ENCODE measurements at places on chromosomes 4 and X.

- DNase-seq = no peak
Measured at GRCh38 chr4:149465955-149466354, 349.7 kb downstream of the IQCM start.

DNA sequence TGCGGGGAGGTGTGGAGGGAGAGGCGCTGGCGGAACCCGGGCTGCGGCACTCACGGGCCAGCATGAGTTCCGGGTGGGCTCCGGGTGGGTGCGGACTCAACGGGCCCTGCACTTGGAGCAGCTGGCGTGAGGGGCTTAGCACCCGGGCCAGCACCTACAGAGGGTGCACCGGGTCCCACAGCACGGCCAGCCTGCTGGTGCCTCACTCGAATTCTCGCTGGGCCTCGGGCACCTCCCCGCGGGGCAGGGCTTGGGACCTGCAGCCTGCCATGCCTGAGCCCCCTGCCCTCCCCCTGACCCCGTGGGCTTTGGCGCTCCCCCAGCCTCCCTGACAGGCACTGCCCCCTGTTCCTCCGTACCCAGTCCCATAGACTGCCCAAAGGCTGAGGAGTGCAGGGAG is 10.8 kb upstream of the CAMK2D start:
- no peak for DNase-seq

GRCh38 chr4:168095776-168096406 is 3.6 kb downstream of the ANXA10 start:
- no peak for DNase-seq

DNA sequence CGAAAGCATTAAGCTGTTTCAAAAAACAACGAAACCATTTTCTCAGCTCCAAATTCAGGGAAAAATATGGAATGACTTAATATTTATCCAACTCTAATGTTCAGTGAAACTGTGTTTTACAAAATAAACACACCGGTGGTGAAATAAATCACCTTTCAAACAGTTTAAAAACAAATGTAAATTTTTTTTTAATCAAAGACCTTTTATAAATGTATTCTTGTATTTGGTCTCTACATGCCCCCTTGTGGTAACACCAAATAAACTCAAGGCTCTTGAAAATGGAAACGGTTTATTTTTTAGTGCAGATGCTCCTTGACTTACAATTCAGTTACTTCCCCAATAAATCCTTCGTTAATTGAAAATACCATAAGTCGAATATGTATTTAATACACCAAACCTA is 45.8 kb upstream of the ITM2A start:
- no peak for DNase-seq

- DNase-seq = no peak
Measured at GRCh38 chrX:36007207-36007606, 87.7 kb downstream of the CFAP47 start.

GRCh38 chr4:12965334-12965733 is 518.8 kb downstream of the RAB28 start:
- DNase-seq = no peak

- no peak for DNase-seq
Measured at GRCh38 chrX:1516596-1517104, 20.3 kb downstream of the P2RY8 start.

DNA sequence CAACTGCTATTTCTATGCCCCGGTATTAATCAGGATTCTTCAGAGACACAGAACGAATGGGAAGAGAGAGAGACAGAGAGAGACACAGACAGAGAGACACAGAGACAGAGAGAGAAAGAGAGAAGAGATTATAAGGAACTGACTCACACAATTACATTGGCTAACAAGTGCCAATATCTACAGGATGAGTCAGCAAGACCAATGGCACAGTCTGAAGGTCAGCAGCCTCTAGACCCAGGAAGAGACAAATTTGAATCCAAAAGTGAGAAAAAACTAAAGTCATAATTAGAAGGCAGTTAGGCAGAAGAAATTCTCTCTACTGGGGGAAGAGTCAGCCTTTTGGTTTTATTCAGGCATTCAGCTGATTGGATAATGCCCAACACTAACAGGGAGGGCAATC is 187.3 kb downstream of the MAB21L2 start:
- peak; percentile 20 for DNase-seq

- no peak for DNase-seq
Measured at GRCh38 chr4:86500527-86500926, 93.6 kb upstream of the PTPN13 start.

GRCh38 chrX:41823402-41823801 is 99.4 kb downstream of the GPR82 start:
- DNase-seq = no peak

- DNase-seq = no peak
Measured at GRCh38 chrX:7235071-7235470, 87.1 kb upstream of the PUDP start.

GRCh38 chrX:132119821-132120515 is 7.9 kb downstream of the FRMD7 start:
- no peak for DNase-seq

DNA sequence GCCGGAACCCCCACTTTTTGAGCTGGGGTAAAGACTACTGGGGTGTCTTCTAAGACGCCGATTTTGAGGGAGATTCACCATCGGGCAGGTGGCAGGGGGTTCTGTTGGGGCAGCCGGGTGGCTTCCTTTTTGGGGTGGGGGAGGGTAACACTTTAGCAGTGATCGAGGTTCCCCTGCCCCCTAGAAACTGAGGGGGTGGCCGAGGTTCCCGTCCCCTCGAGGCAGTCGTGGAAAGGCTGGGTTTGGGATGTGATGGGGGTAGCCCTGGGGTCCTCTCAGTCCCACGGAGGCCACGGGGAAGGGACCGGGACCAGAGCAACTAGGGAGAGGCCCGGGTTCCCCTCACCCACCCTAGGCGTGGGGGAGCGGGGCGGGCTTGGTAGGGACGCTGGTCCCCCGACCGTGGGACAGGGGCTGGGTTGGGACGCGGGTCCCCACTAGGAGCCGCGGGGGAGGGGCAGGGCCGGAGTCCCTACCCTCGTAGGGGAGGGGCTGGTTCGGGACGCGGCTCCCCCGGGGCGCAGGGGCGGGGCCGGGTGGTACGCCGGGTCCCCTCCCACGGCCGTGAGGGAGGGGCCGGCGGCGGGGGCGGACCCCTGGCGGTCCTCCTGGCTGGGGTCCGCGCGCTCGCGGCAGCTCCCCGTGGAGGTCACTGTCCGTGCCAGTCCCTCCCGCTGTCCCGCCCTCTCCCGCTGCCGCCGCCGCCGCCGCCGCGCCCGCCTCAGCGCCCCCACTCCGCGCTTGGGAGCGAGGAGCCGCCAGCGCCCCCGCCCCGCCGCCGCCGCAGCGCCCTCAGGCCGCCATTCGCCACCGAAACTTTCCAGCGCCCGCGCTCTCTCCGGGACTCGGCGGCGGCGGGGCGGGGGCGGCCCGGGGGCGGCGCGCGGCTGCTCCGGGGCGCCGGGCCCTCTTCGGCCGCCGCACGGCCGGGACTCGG is at the start of gene TBL1X:
Gene TBL1X, plus strand, starts transcription at position 624 of the 937 bp plus-strand sequence. CDS start 188,529 bp downstream, outside the sequence.
- no peak for DNase-seq

GRCh38 chrX:110678591-110678990 is 117.0 kb downstream of the CHRDL1 start:
- no peak for DNase-seq

- DNase-seq = no peak
Measured at GRCh38 chr4:184318852-184319251, 101.2 kb upstream of the ENPP6 start.

- DNase-seq = no peak
Measured at GRCh38 chr4:70158576-70158975, 4.5 kb downstream of the PRR27 start.

DNA sequence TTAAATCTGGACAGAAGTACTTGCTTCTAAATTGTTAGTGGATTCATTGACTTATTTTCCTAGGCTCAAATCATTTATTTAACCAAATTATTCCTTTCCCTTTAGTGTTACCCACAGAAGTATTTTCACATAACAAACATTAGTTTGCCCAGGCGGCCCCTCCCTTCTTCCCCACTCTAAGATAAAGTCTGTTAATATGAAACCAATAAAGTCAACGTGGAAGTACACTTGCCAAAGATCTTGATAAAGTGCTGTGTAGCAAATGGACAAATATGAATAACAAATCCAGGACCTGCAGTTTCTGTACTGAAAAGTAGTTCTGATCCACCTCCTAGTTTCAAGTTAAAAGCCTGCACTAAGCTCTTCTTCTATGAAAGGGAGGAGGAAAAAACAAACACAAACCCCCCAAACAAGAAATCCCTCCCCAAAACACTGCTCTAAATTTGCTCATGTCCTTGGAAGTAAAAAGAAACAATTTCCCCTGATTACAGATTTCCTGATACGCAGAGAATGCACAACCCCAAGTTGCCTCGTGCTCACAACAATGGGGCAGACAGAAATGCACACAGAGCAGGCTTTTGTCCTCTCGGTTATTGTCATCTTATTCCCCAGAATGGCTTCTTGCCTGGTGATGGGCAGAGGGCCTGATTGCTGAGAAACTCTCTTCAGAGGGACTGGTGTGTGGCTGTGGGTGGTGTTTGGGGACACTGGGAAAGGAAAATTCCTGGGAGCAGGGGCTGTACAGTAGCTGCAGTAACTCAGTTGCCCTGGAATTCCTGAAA is 23.2 kb downstream of the TMSB4X start:
- DNase-seq = no peak

GRCh38 chrX:153774576-153775292 is 6.1 kb upstream of the SRPK3 start:
- no peak for DNase-seq

DNA sequence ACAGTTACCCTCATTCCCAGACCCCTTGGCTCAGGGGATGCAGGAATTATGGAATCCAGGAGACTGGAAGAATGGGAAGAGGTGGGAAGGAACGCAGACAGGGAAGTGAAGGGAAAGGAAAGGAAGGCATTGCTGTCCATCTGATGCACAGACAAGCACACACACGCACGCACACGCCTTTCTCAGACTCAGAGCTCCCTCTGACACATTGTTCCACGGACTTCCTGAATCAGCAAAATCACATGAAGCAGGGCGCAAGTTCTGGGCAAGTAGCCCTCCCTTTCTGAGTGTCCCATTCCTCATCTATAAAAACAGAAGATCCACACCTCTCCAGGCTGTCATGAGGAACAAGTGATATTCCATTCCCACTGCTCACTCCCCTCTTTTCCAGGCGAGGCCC is 13.2 kb downstream of the IQSEC2 start:
- no peak for DNase-seq

- no peak for DNase-seq
Measured at GRCh38 chrX:70117738-70118137, 15.5 kb upstream of the IGBP1 start.

GRCh38 chrX:154329294-154329693 is 33.7 kb downstream of the TKTL1 start:
- DNase-seq = no peak

- no peak for DNase-seq
Measured at GRCh38 chrX:39175418-39176057, 374.3 kb downstream of the MID1IP1 start.

GRCh38 chr4:156553659-156554058 is 417.9 kb downstream of the PDGFC start:
- DNase-seq = no peak

DNA sequence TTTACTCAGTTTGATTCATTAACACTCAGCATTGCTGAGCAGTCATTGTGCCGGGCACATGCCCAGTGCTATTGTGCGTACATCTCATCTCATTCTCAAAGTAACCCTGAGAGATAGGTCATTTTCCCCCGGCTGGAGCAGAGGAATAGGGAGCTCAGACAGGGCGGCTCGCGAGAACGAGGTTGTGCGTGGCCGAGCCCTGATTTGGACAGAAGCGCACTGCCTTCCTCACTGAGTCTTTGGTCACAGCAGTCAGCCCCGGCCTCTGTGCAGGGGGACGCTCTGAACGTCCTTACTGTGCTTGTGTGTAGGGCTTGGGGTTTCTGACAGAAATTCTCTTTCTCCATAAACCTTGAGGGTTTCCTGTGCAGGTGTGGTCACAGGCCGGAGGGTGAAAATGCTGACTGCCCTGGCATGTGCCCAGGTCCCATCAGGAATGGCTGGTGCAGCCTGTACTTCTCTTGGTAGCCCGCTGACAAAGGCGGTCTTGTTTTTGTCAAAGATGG is 39.5 kb downstream of the NOP14 start:
- no peak for DNase-seq

- DNase-seq = no peak
Measured at GRCh38 chrX:154470434-154470833, 8.6 kb downstream of the LAGE3 start.

DNA sequence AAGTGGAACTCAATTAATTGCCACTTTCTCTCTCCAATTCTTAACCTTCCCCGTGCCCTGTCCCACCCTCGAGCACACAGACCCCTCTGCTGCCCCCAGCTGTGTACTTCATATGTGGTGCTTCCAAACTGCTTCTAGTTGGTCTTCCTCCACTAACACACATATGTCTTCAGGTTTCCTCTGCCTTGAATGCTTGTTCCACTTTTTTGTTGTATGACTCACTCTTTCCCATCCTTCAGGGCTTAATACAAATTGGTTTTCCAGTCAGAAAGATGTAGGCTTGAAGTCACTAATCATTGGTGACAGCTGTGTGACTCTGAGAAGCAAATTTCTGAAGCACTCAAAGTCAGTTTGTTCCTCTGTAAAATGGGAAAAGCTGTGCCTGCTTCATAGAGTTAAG is 30.6 kb downstream of the TRIM2 start:
- DNase-seq = no peak

DNA sequence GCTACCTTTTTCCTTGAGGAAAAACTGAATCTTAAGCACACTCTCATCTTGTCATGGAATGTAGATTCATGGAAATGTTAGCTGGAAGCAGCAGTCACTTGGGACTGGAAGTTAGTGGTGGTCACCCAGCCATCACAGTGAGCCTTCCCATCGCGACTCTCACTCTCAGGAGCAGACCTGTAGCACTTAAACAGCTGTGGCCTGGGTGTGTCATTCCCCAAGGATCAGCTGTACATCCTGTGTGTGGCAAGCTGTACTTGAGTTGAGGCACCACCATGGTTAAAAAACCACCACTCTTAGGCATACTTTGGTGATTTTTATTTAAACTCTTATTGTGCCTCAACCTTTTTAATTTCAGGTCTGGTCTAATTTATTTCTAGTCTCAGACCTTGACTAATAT is 46.7 kb downstream of the JADE1 start:
- DNase-seq = no peak

GRCh38 chrX:22325096-22325495 is 52.4 kb downstream of the CBLL2 start:
- DNase-seq = no peak

DNA sequence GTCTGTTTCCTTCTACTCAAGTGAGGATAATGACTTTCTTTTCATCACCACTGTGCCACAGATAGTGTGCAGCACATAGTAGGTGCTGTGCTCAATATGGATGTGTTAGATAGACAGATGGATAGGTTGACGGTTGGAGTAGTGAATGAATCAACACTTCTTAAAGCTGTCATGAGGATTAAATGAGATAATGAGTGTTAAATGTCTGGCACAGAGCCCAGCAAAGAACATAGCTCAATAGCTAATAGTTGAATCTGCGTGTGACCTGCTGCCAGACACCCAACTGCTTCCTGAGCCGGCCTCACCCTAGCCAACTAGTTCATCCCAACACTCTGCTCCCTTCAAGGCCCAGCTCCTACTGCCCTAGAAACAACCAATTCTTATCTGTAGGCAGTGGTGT is 67.7 kb upstream of the PJA1 start:
- peak; percentile 16 for DNase-seq

GRCh38 chr4:99679976-99680375 is 22.3 kb upstream of the C4orf54 start:
- no peak for DNase-seq

GRCh38 chr4:108255203-108255747 is 86.5 kb upstream of the LEF1 start:
- DNase-seq = no peak

Measured in retinal pigment epithelial cell (primary cell).